Psoas muscle (tissue), 8 donors: ENCODE measurements at places on chromosomes 7 and 10. TPM values are rescaled to one million over a fixed set of nuclear protein-coding genes. Genes with fewer than 3 reads are reported as not detected.

Gene HPS6
- 10.5 TPM for total RNA-seq

Gene CDNF
- 17.4 TPM for total RNA-seq

Gene SVIL
- total RNA-seq: 1,728 TPM

Gene PIK3CG
- 1.1 TPM for total RNA-seq

Gene POM121
- 16.6 TPM for total RNA-seq

Gene LIPN
- total RNA-seq: not detected

Gene ABLIM1
- 108 TPM for total RNA-seq

Gene SRGN
- total RNA-seq: 43.4 TPM

Gene CLCN1
- total RNA-seq: 10.9 TPM

Gene XRCC2
- total RNA-seq: 0.11 TPM

DNA sequence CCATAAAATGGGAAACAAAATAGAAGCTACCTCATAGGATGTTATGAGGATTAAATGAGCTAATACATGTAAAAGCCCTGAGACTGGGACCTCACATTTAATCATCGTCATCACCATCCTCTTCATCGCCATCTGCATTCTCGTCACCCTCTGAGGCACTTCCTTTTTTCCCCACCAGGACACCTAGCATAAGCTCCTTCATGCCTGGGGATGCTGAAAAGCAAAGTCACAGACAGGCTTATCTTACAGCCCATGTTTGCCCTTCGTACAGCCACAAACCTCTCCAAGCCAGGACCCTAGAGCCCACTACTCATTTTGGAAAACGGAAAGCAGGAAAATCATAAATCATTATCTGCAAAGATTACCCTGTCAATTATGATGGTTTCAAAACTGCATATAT is 249.6 kb downstream of the GPAM start:
- H3K27ac ChIP-seq: no peak overlapping the region
- H3K36me3 ChIP-seq: no peaks in the 10 kb centered on the region
- no peak overlapping the region for H3K4me3 ChIP-seq
- H3K27me3 ChIP-seq: no peaks in the 10 kb centered on the region
- no peak for DNase-seq

GRCh38 chr10:23203369-23204325 is 11.5 kb downstream of the PTF1A start:
- H3K4me3 ChIP-seq: no peak overlapping the region
- H3K27ac ChIP-seq: no peak overlapping the region
- H3K27me3 ChIP-seq: peaks cover 9% of the 10 kb centered on the region
- no peak for DNase-seq
- H3K4me1 ChIP-seq: no peaks in the 10 kb centered on the region
- H3K36me3 ChIP-seq: no peaks in the 10 kb centered on the region

DNA sequence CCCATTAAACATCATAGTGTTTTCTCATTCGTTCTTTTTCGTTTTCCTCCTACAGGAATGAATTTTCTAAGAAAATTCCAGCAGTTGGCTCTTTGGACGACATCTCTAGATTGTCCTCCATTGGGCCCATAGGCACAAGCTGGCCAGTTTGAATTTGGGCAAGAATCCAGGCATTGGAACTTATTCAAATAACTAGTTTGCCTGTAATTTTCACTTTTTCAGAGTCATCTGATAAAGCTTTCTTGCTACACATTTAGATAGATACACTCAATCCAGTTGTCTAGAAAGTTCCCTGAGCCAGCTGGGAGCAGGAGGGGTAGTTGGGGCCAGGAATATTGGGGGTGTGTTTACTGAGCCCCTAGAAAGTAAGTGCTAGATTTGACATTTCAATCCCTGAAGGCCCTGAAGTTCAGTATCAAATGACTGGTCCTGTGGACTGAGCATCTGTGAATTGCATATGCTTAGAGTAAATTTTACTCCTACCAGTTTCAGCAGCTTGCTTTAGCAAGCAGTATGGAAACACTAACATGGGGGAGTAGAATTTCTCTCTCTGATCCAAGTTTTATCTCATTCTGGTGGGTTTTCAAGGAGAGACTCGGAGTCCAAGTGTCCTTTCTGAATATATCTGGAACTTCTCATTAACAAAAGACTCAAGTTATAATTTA is 5.2 kb downstream of the EGFR start:
- H3K27ac ChIP-seq: no peak overlapping the region
- H3K27me3 ChIP-seq: no peaks in the 10 kb centered on the region
- H3K4me1 ChIP-seq: peaks cover 65% of the 10 kb centered on the region
- H3K4me3 ChIP-seq: no peak overlapping the region
- no peaks in the 10 kb centered on the region for H3K36me3 ChIP-seq

- DNase-seq: no peak
- no peaks in the 10 kb centered on the region for H3K36me3 ChIP-seq
- no peak overlapping the region for H3K4me3 ChIP-seq
- no peaks in the 10 kb centered on the region for H3K4me1 ChIP-seq
- no peak overlapping the region for H3K27ac ChIP-seq
Observed at GRCh38 chr7:97601931-97602457, 129.9 kb upstream of the TAC1 start.

DNA sequence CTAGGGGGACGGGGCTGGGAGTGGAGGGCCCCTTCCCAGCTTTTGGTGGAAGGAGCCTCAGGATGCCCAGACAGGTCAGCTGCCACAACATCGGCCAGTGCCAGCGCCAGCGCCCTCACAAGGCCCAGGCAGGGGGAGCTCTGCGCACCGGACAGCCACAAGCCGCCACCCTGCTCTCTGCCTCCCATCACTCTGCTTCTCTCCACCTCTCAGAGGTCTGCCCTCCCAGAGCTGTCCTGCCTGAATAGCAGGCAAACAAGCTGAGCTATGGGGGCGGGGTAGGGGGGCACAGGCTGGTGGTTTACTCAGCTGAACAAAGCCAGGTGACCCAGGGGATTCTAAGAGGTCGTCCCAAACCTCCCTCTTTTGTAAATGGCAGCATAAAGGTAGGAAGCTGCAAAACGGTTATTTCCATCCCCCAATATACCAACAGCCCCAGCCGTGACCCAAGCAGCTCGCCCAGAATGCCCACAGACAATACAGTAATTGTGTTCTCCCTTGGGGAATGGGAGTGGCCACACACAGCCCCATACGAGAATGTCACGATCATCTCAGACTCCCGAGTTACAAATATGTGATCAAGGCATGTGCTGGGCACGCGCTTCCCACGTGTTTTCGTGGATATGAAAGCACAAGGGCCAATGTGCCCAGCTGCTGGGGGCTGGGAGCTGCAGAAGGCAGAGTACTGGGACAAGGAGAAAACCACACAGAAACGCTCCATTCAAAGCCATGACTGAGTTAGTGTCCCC is 19.7 kb downstream of the FAM53B start:
- H3K36me3 ChIP-seq: no peaks in the 10 kb centered on the region
- no peaks in the 10 kb centered on the region for H3K27me3 ChIP-seq
- no peak overlapping the region for H3K4me3 ChIP-seq

DNA sequence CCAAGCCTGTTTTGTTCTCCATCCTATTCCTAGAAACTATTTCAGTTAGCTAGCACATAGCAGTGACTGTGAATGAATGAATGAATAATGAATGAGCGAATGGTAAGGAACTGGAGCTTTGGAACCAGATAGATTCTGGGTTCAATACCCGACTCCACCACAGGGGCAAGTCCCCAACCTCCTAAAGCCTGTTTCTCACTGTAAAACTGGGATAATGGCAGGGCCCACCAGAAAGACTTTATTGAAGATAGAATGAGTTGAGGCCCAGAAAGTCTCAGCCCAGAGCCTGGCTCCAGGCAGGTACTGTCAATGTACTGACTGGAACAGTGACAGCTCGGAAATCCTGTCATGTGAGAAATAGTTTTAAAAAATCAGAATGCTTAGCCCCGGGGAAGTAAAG is 1.1 kb upstream of the CDH23 start:
- peaks cover 58% of the 10 kb centered on the region for H3K27me3 ChIP-seq
- no peak for DNase-seq
- no peaks in the 10 kb centered on the region for H3K36me3 ChIP-seq
- no peak overlapping the region for H3K27ac ChIP-seq
- H3K4me3 ChIP-seq: no peak overlapping the region

- H3K4me1 ChIP-seq: no peaks in the 10 kb centered on the region
- peak; percentile 48 for DNase-seq
- H3K27ac ChIP-seq: peak within 1 kb of the TSS; percentile 33
- no peaks in the 10 kb centered on the region for H3K27me3 ChIP-seq
Observed at GRCh38 chr7:130292682-130293257, at the start of gene CPA4. Gene CPA4, plus strand, starts transcription at chr7:130293161. Its CDS starts 20 bp downstream, at chr7:130293181.

DNA sequence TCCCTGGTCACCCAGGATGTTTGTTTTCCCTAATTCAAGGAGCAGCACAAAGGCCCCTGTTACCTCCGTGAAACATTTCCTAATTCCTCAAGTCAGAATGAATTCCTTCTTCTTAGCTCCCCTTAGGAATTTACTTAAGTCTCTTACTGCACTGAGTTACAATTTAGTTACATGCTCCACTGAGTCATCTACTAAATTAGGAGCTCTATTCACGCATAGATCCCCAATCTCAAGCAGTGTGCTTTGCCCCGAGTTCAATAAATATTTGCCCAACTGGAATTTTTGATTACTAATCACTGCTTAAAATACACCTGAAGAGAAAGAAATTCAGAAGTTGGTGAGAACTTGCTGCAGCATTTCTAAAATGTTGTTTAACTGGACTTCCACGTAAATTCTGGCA is 329.4 kb upstream of the MYO3A start:
- H3K36me3 ChIP-seq: no peaks in the 10 kb centered on the region
- no peak overlapping the region for H3K27ac ChIP-seq
- no peaks in the 10 kb centered on the region for H3K4me1 ChIP-seq
- DNase-seq: no peak
- H3K27me3 ChIP-seq: no peaks in the 10 kb centered on the region
- H3K4me3 ChIP-seq: no peak overlapping the region

DNA sequence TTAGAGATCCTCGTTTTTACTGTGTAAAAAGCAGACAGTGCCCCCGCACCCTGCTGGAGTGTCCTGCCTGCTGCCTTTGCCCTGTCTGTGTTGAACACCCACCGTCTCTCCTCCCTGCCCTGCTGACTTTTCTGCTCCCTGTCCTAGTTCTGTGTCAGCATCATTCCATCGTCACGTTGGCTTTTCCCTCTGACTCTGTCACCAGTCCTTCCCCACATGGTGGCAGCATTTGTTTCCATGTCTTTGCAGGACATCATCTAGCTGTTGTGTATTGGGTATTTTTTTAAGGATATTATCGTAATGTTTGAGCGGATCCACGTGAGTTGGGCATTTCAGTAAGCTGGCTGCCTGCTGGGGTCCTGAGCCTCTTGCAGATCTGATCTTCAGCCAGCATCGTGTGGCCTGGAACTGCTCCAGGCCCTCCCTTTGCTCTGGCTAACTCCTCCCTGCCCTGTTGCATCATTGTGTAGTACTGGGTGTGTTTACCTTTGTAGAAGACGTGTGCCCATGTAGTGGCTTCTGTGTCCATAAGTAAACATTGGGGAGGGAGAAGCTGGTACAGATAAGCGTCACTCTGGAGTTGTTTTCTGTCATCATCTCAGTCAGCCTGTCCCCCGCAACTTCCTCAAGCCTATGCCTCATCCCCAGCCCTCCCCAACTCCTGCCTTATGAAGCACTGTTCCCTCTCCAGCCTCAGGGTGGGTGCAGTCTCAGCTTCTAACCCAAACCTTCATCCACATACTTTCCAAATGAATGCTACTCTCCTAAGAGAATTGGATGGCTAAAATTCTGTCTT is 44.3 kb downstream of the TRRAP start:
- H3K27ac ChIP-seq: no peak overlapping the region
- H3K4me1 ChIP-seq: no peaks in the 10 kb centered on the region
- peaks cover 7% of the 10 kb centered on the region for H3K36me3 ChIP-seq

DNA sequence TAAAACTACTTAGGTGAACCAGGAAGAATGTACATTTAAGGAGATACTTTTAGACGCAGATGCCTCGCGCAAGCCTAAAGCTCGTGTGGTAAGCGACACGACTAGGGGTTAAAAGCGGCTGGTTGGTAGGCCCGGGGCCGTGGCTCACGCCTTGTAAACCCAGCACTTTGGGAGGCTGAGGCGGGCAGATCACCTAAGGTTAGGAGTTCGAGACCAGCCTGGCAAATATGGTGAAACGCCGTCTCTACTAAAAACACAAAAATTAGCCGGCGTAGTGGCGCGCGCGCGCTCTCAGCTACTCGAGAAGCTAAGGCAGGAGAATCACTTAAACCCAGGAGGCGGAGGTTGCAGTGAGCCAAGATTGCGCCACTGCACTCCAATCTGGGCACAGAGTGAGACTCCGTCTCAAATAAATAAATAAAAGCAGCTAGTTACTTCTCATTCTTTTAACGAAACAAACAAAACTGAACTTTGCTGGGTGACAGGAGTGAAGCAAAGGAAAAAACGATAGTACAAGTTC is 879 bp downstream of the NUDT5 start:
- peak; percentile 78 for DNase-seq
- H3K27me3 ChIP-seq: no peaks in the 10 kb centered on the region
- peak overlapping the region; percentile 97 for H3K27ac ChIP-seq
- no peaks in the 10 kb centered on the region for H3K36me3 ChIP-seq
- H3K4me3 ChIP-seq: peak overlapping the region; percentile 98
- peaks cover 20% of the 10 kb centered on the region for H3K4me1 ChIP-seq

DNA sequence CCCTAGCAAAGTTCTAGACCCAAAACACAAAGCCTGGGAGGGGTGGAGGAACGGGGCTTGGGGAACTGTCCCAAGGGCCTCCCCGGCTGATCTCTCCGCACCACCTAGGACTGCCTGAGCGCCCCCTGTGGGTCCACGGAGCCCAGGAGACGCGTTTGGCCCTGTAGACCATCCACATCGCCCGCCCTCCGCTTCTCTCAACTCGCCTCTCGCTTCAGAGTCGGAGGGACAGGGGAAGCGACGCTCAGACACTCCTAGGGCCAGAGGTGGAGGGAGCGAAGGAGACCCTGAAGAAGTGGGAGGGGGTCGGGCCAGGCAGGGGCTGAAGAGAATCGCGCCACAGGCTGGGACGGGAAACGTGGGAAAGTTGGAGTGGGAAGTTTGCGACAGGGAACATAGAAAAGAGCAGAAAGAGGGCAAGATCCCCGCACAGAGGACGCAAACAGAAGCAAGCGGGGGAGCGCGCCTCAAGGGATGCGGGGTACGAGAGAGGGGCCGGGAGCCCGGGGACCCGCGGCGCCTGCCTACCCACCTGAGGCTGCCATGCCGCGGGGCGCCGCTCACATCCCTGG is 378 bp downstream of the PIK3AP1 start:
- H3K4me1 ChIP-seq: peaks cover 6% of the 10 kb centered on the region
- peak overlapping the region; percentile 75 for H3K4me3 ChIP-seq
- no peak overlapping the region for H3K27ac ChIP-seq
- no peaks in the 10 kb centered on the region for H3K27me3 ChIP-seq
- DNase-seq: peak; percentile 73

DNA sequence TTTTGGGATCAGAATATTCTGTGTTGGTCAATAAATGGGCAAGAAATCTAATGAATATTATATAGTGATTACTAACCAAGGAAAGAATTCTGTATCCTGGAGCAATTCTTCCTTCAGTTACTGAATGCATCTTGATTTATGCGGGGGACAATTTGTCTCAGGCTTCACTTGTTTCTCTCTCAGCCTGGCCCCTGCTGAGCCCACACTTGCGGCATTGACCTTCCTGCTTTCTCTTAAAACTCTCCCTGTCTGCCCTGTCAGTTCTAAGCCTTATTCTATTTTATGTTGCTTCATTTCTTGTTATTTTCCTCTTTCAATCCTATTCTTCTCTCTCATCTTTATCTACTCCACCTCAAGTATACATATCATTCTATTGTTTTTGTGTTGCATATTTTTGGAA is 122.1 kb upstream of the TPK1 start:
- no peak overlapping the region for H3K27ac ChIP-seq
- no peak for DNase-seq
- no peak overlapping the region for H3K4me3 ChIP-seq
- H3K4me1 ChIP-seq: no peaks in the 10 kb centered on the region
- no peaks in the 10 kb centered on the region for H3K36me3 ChIP-seq

- no peak overlapping the region for H3K27ac ChIP-seq
- DNase-seq: no peak
- H3K27me3 ChIP-seq: peaks cover 4% of the 10 kb centered on the region
- no peak overlapping the region for H3K4me3 ChIP-seq
Observed at GRCh38 chr10:77541247-77541646, 96.4 kb downstream of the KCNMA1 start.

- no peak for DNase-seq
- no peaks in the 10 kb centered on the region for H3K4me1 ChIP-seq
- peaks cover 3% of the 10 kb centered on the region for H3K27me3 ChIP-seq
- H3K36me3 ChIP-seq: no peaks in the 10 kb centered on the region
Observed at GRCh38 chr7:90216080-90216674, 4.6 kb downstream of the STEAP2 start.
